ENCODE measurements at places on chromosomes 5 and 9. TPM values are rescaled to one million over a fixed set of nuclear protein-coding genes. Genes with fewer than 3 reads are reported as not detected.

- peaks cover 5% of the 10 kb centered on the region for H3K4me1 ChIP-seq
- no peak overlapping the region for H3K4me3 ChIP-seq
- H3K27me3 ChIP-seq: no peaks in the 10 kb centered on the region
- H3K36me3 ChIP-seq: peaks cover 4% of the 10 kb centered on the region
These were observed 69.3 kb downstream of the TLE4 start for GRCh38 chr9:79641070-79641469.

Gene NTRK2
- total RNA-seq: 2.1 TPM

Gene PDCD1LG2
- not detected for total RNA-seq

Gene ZFAND5
- total RNA-seq: 218 TPM

- H3K4me3 ChIP-seq: no peak overlapping the region
- H3K27me3 ChIP-seq: no peaks in the 10 kb centered on the region
- no peak for DNase-seq
- H3K36me3 ChIP-seq: no peaks in the 10 kb centered on the region
These were observed 9.4 kb upstream of the GABRA6 start for GRCh38 chr5:161676103-161676502.

DNA sequence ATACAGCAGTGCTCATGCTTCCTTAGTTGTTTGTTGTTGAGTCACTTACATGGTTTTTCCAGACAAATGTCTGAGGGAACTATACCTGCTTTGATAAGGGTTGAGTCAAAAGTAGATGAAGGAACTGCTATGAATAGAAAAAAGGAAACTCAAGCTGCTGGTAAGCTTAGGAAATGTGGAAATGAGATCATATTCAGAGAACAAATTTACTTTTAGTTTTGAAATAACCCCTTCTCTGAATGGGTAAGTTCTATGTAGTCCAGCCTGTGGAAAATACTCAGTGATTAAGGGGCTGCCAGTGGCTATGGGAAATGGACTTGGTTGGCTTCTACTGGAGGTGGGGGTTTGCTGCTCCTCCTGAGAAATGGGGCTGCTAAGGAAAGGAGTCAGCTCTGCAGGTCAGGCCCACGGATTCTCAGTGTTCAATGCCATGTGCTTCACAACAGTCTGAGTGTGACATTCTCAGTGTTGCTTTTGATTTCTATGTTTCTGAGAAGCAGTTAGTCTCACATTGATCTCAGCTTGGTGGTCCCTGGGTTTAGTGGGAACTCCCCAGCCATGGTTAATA, 47.7 kb upstream of the GLRX start:
- peaks cover 4% of the 10 kb centered on the region for H3K36me3 ChIP-seq
- H3K27me3 ChIP-seq: no peaks in the 10 kb centered on the region
- H3K4me3 ChIP-seq: no peak overlapping the region
- no peak overlapping the region for H3K27ac ChIP-seq
- DNase-seq: no peak

Gene OR13J1
- not detected for total RNA-seq

- DNase-seq: no peak
- no peak overlapping the region for H3K27ac ChIP-seq
- H3K4me1 ChIP-seq: peaks cover 12% of the 10 kb centered on the region
- no peaks in the 10 kb centered on the region for H3K27me3 ChIP-seq
- H3K36me3 ChIP-seq: no peaks in the 10 kb centered on the region
These were observed 254.1 kb downstream of the SLF1 start for GRCh38 chr5:94872526-94872925.

GRCh38 chr9:104256031-104256695, 162.1 kb downstream of the SMC2 start:
- H3K4me3 ChIP-seq: no peak overlapping the region
- H3K27me3 ChIP-seq: no peaks in the 10 kb centered on the region
- H3K36me3 ChIP-seq: no peaks in the 10 kb centered on the region
- H3K27ac ChIP-seq: no peak overlapping the region
- H3K4me1 ChIP-seq: no peaks in the 10 kb centered on the region
- no peak for DNase-seq

GRCh38 chr5:78640662-78641474, 7.7 kb downstream of the LHFPL2 start:
- H3K4me1 ChIP-seq: peaks cover 4% of the 10 kb centered on the region
- no peak overlapping the region for H3K27ac ChIP-seq
- no peaks in the 10 kb centered on the region for H3K36me3 ChIP-seq
- H3K27me3 ChIP-seq: peaks cover 3% of the 10 kb centered on the region
- no peak overlapping the region for H3K4me3 ChIP-seq

- H3K4me3 ChIP-seq: peak within 1 kb of the TSS; percentile 99
- H3K27me3 ChIP-seq: peaks cover 2% of the 10 kb centered on the region
- H3K36me3 ChIP-seq: peaks cover 4% of the 10 kb centered on the region
- H3K27ac ChIP-seq: peak within 1 kb of the TSS; percentile 96
- H3K4me1 ChIP-seq: peaks cover 20% of the 10 kb centered on the region
These were observed at the start of gene LIFR for GRCh38 chr5:38556599-38557307. TSS of gene LIFR (minus strand) at chr5:38556646. CDS start at chr5:38530647, 25,999 bp downstream.

- H3K4me3 ChIP-seq: no peak overlapping the region
- no peaks in the 10 kb centered on the region for H3K27me3 ChIP-seq
- H3K4me1 ChIP-seq: peaks cover 4% of the 10 kb centered on the region
- peak; percentile 24 for DNase-seq
These were observed 569.7 kb downstream of the ZNF608 start for GRCh38 chr5:124176692-124177091.

DNA sequence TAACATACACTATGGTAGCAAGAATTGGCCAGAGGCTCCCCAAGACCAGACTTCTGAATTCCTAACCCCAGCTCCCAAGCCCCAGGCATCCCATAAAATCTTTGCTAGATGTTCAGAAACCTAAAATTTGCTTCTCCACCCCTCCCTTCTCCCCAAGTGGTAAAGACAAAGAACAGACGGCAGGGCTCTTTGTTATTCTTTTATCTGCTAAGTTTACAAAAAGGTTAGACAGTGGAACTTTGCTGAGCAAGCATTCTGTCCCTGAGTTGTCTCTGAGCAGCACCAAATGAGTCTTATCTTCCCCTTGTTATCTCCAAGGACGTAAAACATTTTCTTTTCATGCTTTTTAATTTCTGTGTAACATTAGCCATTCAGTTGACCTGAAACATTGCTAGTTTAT, 30.2 kb downstream of the TJP2 start:
- no peak overlapping the region for H3K27ac ChIP-seq
- H3K4me3 ChIP-seq: no peak overlapping the region
- DNase-seq: no peak
- H3K27me3 ChIP-seq: peaks cover 3% of the 10 kb centered on the region
- peaks cover 6% of the 10 kb centered on the region for H3K4me1 ChIP-seq

- H3K4me3 ChIP-seq: peak overlapping the region; percentile 49
- H3K27me3 ChIP-seq: peaks cover 1% of the 10 kb centered on the region
- peaks cover 6% of the 10 kb centered on the region for H3K36me3 ChIP-seq
- DNase-seq: no peak
- H3K4me1 ChIP-seq: no peaks in the 10 kb centered on the region
- no peak overlapping the region for H3K27ac ChIP-seq
These were observed 89.4 kb downstream of the ANXA2R start for GRCh38 chr5:42950456-42951292.

DNA sequence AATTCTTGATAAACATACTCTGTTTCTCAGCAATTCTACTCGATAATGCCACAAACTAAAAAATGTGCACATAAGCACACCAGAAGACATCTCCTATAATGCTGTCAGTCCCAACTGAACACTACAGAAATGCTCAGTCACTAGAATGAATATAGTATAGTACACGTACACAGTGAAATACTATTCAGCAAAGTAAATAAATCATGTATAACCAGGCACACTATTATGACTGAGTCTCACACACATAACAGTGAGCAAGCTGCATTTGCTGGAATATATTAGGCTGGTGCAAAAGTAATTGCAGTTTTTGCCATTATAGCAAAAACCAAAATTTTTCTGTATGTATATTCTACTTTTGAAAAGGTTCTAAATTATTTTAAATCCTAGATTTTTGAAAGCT, 310.2 kb downstream of the CTNND2 start:
- peak overlapping the region; percentile 75 for H3K27ac ChIP-seq
- H3K4me1 ChIP-seq: peaks cover 29% of the 10 kb centered on the region
- no peak for DNase-seq
- H3K36me3 ChIP-seq: no peaks in the 10 kb centered on the region
- H3K27me3 ChIP-seq: peaks cover 3% of the 10 kb centered on the region

Gene IFNK
- total RNA-seq: not detected

Gene TIGD6
- 3.3 TPM for total RNA-seq

DNA sequence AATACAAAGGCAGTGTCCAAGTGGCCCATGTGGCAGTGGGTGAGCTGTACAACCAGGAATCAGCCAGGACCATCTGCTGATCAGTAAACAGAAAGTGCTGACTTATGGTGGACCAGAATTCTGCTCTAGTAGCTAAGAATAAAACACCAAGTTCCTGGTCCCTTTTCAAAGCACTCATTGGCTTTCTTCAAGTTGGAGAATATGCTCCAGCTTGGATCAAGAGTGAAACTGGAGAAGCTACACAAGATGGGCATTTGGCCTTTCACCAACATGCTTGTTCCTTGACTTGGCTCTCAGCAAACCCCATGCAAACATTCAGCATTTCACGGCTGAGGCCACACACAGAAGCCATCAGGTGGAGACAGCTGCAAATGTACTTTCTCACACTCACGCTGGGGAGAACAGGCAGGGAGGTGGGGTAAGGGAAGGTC, 32.1 kb downstream of the MARCHF3 start:
- no peak overlapping the region for H3K27ac ChIP-seq
- no peak for DNase-seq
- no peaks in the 10 kb centered on the region for H3K36me3 ChIP-seq
- H3K4me3 ChIP-seq: no peak overlapping the region
- H3K4me1 ChIP-seq: peaks cover 22% of the 10 kb centered on the region

DNA sequence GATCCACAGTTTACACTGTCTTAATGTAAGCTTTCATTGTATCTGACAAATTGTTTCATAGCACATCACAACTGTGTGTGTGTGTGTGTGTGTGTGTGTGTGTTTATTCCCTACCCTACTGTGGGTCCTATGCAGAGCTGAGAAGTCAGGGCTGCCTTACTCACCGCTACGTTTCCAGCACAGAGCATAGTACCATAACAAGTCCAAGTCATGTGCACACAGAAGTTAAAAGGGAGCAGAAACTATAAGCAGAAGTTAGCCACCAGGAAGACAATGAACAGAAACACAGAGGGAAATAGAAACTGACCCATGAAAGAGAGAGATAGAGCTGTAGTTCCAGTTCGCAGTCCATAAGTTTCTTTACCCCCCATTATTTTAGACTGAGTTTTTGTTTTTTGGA, 38.2 kb upstream of the DMXL1 start:
- H3K36me3 ChIP-seq: no peaks in the 10 kb centered on the region
- peaks cover 7% of the 10 kb centered on the region for H3K27me3 ChIP-seq
- DNase-seq: no peak
- H3K27ac ChIP-seq: no peak overlapping the region

Gene HSPA4
- total RNA-seq: 96.6 TPM

DNA sequence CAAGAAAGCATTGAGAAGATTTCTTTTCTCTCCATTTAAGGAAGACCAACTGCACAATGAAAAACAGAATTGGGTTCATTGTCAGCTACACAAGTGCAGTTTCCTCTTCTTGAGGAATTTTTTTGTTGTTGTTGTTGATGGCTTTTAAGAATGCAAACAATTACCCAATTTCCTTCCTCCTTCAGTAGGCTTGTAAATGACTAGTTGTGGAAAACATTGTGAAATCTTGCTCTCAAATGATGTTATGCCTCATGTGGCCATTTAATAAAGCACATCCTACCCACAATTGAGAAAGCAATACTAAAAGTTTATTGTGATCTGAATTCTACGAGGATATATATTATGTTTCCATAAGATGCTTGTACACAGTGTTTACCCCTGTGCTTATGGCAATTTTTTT, 171.6 kb downstream of the FAM174A start:
- DNase-seq: no peak
- no peak overlapping the region for H3K4me3 ChIP-seq
- no peaks in the 10 kb centered on the region for H3K27me3 ChIP-seq
- peaks cover 6% of the 10 kb centered on the region for H3K4me1 ChIP-seq

DNA sequence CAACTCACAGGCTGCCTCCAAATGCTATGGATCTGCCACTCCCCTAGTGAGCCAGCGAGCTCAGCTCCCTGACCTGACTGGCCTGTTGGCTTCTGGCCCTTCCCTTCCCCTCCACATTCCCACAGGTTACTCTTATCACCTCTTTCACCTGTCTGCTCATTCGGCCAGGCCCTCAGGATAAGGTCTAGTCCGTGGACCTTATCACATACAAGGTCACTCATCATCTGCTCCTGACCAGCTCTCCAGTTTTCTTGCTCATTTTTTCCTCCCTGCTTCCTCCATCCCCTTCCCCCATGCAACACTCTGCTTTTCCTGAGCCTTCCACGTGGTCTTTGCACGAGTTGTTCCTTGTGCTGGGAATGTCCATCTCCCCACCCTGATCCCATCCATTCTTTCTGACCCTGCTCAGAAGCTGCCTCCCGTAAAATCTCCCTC, 25.9 kb upstream of the NDST1 start:
- peaks cover 8% of the 10 kb centered on the region for H3K27me3 ChIP-seq
- H3K27ac ChIP-seq: no peak overlapping the region
- no peaks in the 10 kb centered on the region for H3K36me3 ChIP-seq
- H3K4me3 ChIP-seq: no peak overlapping the region
- DNase-seq: no peak

DNA sequence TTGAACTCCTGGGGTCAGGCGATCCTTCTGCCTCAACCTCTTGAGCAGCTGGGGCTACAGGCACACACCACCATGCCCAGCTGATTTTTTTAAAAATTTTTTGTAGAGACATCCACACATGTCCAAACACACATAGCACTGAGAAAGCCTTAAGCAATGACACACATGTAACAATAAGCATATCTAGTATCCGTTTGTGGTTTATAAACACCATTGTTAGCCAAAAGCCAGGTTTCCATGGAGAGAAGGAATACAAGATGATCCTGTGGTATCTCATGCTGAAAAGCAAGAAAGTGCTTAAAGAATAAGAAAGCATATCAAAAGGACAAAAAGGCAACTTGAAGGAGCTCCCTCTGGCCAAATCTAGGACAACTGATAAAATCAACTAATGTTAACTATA, 29.7 kb upstream of the SLC1A3 start:
- no peak for DNase-seq
- no peak overlapping the region for H3K4me3 ChIP-seq
- no peaks in the 10 kb centered on the region for H3K4me1 ChIP-seq
- no peak overlapping the region for H3K27ac ChIP-seq
- H3K27me3 ChIP-seq: no peaks in the 10 kb centered on the region

Gene PAXX
- total RNA-seq: 50.7 TPM

DNA sequence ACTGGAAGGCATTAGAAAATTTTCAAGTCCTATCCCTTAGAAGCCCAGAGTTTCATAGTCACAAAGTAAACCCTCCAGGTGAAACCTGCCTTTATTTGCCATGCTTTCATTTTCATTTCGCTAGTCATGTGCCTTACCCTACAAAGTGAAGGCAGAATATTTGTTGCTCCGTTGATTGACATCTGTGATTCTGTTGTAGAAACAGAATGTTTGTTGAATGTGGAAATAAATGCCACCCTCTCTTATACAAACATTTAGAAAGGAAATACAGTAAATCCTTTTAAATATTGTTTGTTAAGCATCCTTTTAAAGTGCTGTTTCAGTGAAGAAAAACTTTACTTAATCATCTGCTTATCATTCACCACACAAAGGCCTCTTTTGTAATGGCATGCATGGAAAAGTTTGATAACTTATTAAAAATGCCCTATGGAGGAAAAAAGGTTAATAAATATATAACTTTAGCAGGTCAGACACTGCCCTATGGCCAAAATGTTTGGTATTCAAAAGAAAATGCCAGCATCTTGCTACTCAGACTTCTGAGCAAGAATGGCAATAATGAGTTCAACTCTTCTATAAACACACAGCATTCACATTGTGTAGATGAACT, 34.3 kb upstream of the CAST start:
- peaks cover 1% of the 10 kb centered on the region for H3K4me1 ChIP-seq
- no peak overlapping the region for H3K27ac ChIP-seq
- no peak for DNase-seq
- no peak overlapping the region for H3K4me3 ChIP-seq
- H3K36me3 ChIP-seq: peaks cover 5% of the 10 kb centered on the region

Gene GABRA1
- total RNA-seq: not detected

GRCh38 chr5:103744159-103744558, 181.6 kb upstream of the NUDT12 start:
- no peaks in the 10 kb centered on the region for H3K4me1 ChIP-seq
- no peak overlapping the region for H3K4me3 ChIP-seq
- H3K27ac ChIP-seq: no peak overlapping the region
- DNase-seq: no peak
